Epithelial cell of esophagus (primary cell): ENCODE measurements at places on chromosomes 5 and 9.

DNA sequence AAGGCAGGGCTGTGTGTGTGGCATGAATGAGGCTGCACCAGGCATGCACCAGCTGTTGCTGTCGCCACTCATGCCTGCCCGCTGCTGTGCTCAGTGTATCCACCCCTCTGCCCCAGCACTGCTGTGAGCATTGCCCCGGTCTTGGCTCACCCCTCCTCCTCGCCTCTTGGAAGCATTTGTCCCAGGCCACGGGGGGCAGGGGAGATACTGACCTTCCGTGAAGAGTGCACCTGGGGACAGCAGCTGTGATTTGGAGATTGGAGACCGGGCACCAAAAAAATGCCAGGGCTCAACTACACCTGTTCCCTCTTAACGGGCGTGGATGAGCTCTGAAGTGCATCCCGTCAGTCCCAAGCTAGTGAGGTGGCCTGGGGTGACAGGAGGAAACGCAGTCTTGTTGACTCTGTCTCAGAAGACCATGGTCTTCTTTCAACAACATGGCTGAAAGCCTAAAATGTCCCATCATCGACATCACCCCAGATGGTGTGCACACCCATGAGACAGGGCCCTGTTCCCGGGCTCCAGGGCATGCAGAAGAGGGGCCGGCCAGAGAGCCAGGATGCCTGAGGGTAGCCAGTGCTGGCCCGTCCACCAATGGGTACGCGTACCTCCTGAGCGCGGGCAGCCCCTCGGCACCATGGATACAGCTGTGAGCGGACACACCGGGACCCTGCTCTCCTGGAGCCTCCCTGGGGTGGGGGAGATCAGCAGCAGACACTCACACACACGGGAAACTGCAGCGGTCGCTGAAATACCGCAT is 115.8 kb downstream of the COL5A1 start:
- DNase-seq, result no peak

DNA sequence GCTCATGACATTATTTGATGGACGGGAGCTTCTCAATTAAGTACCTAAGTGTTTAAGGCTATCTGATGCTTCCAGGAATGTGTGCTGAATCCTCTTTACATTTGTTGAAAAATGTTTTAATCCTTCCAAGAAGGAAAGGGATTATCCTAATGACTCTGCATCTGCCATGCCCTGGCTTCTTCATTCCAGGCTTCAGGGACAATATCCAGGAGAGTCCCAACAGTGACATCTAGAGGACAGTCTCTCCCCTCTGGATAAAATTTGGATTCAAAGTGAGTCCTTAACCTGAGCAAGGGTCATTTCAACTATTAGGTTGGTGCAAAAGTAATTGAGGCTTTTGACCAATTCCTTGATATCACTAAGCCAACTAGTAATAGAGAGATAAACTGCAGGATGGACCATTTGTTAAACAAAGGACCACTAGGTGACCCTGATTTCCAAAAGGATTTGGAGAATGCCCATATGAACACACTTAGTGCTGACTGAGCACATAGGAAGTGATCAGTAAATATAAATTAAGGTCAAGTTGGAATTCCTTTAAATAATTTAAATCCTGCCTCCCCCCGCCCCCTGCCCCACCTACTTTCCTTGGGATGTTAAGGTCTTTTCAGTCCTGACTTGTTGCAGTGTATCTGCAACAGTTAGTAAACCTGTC is 19.1 kb downstream of the TNFSF8 start:
- DNase-seq, result peak; percentile 62

- DNase-seq, result no peak
These were observed 53.0 kb downstream of the DROSHA start for GRCh38 chr5:31478901-31479300.

GRCh38 chr9:14293801-14294200 is 20.1 kb downstream of the NFIB start:
- DNase-seq, result no peak

GRCh38 chr5:61783481-61783880 is 451.4 kb downstream of the ZSWIM6 start:
- no peak for DNase-seq

DNA sequence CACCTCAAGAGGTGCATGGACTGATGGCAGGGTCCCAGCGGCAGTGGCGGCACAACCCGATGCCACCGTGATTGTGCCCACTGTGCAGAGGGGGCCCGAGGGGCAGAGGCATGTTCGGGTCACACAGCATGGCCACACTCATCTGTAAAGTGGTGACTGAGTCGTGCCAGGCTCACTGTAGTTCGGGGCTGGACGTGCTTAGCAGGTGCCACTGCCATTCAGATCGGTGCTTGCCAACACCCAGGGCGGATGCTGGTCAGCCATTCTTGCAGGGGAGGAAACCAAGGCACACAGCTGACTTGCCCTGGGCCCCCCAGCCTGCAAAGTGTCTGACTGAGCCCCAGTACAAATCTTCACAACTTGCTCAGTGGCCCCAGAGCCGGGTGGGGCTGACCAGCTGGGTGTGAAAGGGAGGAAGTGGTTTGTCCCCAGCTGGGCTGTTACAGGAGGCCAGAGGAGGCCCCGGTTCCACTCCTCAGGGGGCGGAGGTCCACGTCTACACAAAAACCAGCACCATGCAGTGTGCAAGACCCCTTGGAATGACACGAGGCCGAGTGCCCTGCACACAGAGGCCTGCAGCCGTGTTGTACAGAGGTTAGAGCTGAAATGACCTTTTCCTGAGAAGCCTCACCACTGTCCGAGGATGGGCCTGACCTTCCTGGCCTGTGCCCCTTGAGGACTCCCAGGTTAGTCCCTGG is 17.9 kb downstream of the FGD3 start:
- no peak for DNase-seq

DNA sequence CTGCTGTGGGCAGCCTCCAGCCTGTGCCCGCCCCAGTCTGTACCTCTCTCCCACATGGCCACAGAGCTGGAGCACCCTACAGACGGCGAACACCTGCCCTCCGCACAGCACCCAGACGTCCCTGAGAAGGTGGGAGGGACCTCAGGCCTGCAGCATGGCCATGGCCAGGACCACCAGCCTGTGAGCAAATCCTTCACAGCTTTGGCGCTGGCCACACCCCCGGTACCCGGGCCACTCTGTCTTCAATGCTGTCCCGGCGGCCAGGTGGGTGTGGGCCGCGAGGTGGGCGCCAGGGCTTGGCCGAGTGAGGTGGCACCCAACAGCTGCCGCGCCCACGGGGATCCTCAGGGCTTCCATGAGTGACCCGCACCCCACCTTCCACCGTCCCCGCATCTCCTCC is 18.7 kb downstream of the NOTCH1 start:
- no peak for DNase-seq

DNA sequence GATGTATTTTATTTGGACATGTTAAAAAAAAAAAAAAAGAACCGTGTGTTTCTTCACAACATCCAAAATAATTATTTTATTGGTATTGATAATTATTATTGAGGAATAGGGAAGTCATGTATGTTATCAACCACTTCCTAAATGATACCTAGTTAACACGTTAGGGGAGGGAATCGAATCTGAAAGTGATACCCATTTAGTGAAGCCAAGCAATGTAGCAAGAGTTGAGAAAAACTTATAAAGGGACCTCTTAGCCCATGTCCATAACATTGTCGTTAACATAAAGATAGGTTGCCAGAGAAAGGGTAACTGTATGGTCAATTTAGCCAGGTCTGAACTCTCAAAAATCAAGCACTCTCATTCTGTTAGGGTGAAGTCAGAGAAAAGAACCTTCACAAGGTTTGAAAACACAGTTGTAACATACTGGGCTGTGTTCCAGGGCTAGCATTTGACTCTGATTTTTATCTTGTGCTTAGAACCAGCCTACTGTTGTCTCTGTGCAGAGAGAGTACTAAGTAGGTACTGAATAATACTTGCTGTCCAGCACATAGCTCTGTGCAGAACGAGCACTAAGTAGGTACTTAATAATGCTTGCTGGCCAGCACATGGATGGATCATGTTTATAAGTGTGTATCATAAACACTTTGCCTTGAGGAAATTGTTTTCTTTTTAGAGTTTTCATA is 60.4 kb downstream of the GHR start:
- DNase-seq, result no peak

GRCh38 chr5:93654676-93655075 is 71.7 kb downstream of the NR2F1 start:
- peak; percentile 6 for DNase-seq

DNA sequence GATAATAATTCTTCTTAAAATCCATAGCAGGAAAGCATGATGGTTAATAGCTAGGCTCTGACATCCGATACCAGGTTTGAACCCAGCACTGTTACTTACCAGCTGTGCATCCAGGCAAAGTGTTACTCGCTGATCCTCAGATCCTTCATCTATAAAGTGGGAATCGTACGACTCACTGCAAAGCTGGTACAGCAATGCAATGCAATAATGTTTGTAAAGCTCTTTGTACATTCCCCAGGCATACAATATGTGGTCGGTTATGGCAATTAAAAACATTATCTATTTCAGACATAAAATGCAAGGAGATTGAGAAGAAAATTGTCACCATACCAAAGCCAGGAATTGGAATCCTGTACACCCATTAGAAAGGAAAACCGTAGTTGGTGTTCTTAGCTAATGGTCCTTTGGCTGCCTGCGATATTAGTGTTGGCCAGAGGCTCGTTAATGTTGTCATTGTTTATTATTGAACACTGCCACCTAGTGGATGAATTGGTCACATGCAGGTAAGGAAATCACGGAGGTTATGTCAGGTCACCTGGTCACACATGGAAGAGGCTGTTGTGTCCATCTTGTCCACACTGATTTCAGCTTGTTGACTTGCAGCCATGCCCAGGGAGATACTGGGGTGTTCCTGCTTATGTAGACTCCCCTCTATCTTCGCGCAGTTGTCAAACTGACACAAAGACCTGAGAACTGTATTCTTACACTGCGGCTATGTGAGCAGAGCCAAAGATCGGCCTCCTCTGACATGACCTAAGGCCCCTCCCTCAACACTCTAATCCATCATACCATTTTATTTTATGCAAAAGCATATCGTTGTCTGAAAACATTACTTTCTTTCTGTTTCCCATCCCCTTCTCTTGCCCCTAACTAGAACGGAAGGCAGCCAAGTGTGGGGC is 87.5 kb upstream of the PPP2R2B start:
- peak; percentile 74 for DNase-seq
